ENCODE measurements at places on chromosomes 5 and 9.

DNA sequence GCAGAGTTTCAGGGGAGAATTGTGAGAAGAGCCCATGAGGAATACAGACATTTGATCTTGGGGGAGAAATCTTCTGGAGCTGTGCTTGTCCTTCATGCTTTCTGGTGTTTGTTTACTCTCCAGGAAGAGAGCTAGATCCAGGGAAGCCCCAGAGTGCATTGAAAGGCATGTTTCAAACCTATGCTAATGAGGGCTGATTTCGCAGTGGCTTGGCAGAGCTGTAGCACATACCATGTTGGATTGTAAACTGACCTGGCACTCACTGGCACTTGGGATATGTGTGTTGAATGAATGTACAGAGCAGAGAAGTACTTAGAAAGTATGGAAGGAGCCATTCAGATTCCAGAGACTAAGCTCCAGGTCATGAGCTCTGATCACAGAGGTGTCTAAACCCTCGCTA is 30.9 kb downstream of the TNFSF8 start:
- DNase-seq = no peak

- no peak for DNase-seq
These were observed 4.9 kb downstream of the EDIL3 start for GRCh38 chr5:84379749-84380148.

DNA sequence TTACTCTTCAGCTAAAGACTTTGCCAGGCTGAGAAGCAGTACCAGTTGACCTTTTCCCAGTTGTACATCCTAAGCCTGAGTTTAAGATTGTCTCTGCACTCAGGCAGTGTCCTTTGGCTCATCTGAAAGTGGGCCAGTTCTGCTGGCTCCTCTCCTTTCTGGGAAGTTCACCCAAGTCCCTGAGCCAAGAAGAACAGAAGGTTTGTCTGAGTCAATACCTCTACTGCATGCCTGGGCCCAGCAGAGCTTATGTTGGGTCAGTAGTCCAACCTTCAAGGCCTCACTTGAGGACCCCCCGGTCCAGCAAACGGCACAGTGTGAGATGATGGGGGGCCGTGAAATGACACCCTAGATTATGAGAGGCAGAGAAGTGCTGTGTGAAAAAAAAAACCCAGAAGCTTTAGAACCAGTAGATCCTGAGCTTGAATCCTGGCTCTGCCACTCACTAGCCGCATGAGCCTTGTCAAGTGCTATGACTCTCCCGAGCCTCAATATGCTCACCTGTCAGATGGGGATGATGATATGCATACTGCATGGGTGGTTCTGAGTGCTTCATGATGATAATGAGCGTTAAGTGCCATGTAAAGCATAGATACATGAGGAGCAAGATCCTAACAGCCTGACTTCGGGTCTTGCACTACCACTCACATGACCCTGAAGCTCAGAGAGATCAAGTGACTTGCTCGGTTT is 156.0 kb downstream of the MACROH2A1 start:
- peak; percentile 23 for DNase-seq

DNA sequence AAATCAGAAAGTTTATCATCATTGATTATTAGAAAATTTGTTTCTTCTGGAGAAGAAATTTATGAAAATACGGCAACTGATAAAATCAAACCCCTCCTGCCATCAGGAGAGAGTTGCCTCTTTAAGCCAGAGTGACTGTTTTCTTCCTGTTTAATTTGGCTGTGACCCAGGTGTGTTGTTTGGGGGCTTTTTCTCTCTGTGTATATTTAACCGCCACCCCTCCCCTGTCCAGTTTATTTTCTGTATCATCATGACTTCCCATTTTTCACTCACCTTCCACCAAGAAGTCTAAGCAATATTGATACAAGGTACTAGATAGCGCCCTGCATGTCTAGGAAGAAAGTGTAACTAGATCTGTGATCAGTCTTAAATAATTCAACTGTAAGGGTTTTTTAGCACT is 50.1 kb downstream of the FAM78A start:
- no peak for DNase-seq

DNA sequence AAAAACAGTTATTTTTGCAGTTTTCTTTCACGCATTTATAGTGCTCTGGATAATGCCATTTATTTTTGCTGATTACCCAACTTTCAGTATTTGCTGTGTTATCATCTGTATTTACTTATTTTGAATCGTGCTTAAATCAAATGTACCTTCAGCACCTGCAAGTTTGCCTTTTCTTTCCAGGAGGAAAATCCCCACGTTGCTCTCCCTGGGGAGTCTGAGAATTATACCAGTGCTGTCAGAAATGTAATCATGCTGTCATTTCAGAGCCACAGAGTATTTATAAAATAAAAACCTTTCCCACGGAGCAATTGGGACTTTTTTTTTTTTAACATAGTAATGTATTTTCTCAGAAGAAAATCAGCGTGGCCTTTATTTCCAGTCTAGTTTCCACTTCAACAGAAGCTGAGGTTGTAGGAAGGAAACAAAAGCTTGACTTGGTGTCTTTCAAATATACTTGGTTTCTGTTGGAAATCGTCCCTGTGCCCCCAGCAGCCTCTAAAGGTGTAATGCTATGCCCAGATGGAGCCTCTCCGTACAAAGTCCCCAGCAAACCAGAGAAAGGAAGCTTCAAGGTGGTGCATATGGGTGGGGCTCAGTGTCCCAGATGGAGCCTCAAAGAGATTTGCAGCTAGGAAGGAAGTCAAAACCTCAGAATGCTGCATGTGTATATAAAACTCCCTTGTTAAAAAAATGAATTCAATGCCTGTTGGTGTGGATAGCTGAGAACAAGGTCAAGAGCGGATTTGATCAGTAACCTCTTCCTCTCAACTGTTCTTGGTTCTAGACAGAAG is 2.1 kb downstream of the GPR150 start:
- DNase-seq = no peak

DNA sequence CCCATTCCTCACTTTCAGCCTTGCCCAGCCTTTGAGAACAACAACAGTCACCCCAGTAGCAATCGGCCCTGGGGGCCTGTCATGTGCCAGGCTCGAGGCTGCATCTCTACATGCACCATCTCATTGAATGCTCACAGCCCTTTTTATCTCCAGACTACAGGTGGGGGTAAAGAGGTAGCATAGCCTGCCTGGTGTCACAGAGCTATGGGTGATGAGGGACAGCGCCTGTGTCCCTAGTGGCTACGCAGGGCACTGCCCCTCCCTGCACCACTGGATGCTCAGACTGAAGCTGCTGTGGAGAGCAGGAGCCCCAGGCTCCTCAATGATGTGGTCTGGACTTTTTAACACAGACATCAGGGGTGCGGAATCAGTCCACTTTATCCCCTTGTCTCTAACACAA is 2.8 kb downstream of the CAMK2A start:
- DNase-seq = no peak

DNA sequence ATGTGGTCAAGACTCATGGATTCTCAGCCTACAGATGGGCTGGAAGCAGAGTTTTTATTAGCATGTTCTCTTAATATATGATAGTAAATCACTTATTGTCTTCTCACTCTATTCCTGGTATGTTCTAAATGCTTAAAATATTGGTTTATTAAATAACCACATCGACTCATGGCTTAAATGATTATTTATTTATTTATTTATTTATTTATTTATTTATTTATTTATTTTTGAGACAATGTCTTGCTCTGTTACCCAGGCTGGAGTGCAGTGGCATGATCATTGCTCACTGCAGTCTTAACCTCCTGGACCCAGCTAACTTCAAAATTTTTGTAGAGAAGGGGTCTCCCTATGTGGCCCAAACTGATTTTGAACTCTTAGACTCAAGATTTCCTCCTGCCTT is 457.2 kb upstream of the TNC start:
- no peak for DNase-seq

All from EL (cell line).